ENCODE measurements at places on chromosomes 2 and 18. TPM values are rescaled to one million over a fixed set of nuclear protein-coding genes. Genes with fewer than 3 reads are reported as not detected.

DNA sequence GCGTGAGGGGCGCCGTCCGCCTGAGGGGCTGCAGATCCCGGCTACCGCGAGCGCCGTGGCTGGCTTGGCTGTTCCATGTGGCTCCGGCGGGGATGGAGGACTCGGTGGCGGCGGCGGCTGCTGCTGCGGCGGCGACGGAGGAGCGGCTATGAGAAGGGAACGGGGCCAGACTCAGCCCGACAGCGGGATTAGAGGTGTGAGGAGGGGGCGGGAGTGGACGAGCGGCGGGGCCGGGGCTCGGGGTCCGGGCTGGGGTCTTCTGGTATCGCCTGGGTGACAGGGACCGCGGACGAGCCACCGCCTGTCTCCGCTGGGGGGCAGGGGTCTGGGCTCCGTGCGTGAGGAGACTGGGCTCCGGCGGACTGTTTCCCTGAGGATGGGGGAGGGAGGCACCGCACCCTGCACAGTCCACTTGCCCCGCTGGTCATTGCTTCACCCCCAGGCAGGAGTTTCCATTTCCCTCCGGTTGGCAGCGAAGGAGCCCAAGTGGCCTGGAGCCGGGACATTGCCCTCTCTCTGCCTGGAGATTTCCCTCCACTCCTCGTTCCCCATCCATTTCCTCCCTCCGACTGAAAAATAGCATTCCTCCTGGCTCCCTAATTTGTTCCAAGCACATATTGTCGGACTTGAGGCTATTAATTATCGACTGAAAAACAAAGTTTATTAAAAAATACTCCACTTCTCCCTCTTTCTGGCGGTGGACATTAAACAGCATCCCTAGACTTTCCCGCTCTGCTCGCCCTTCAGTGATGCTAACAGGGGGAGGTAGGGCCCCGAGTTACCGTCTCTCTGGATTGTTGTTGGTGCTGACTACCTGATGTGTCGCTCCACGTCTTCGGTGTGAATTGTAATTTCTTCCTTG is 577 bp downstream of the EHBP1 start:
- H3K27ac ChIP-seq: peak overlapping the region; percentile 62
- peaks cover 56% of the 10 kb centered on the region for H3K4me1 ChIP-seq
- H3K27me3 ChIP-seq: no peaks in the 10 kb centered on the region
- peak overlapping the region; percentile 87 for H3K4me3 ChIP-seq
- no peaks in the 10 kb centered on the region for H3K36me3 ChIP-seq

DNA sequence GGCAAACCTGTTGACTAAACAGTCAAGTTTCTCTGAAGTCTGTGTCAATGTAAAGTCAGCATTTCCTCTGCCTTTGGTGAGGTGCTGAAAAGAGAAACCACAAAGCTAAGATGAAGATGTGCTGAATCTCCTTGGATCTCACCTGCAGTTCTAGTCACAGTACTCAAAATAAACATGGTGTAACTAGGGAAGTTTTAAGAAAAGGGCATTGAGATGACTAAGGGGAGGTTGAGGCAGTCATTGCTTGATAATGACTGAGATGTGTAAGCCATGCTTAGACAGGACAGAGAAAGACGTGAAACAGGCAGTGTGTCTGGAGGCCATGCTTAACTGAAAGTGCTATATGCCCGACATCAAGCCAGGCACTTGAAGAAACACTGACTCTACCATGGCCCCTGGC is 1010.0 kb upstream of the CELF4 start:
- no peak overlapping the region for H3K4me3 ChIP-seq
- no peak for DNase-seq
- no peaks in the 10 kb centered on the region for H3K36me3 ChIP-seq
- H3K27ac ChIP-seq: no peak overlapping the region
- no peaks in the 10 kb centered on the region for H3K27me3 ChIP-seq

GRCh38 chr2:232013701-232014353 is 52.3 kb downstream of the DIS3L2 start:
- no peak overlapping the region for H3K4me3 ChIP-seq
- DNase-seq: no peak
- H3K27ac ChIP-seq: no peak overlapping the region
- H3K4me1 ChIP-seq: no peaks in the 10 kb centered on the region

- peak within 1 kb of the TSS; percentile 77 for H3K27ac ChIP-seq
- H3K36me3 ChIP-seq: no peaks in the 10 kb centered on the region
- peak within 1 kb of the TSS; percentile 93 for H3K4me3 ChIP-seq
- peak; percentile 86 for DNase-seq
- H3K27me3 ChIP-seq: no peaks in the 10 kb centered on the region
Observed at GRCh38 chr18:58043491-58044369, at the start of gene NEDD4L. Gene NEDD4L, plus strand, starts transcription at chr18:58044226. Its CDS starts 435 bp downstream, at chr18:58044661.

DNA sequence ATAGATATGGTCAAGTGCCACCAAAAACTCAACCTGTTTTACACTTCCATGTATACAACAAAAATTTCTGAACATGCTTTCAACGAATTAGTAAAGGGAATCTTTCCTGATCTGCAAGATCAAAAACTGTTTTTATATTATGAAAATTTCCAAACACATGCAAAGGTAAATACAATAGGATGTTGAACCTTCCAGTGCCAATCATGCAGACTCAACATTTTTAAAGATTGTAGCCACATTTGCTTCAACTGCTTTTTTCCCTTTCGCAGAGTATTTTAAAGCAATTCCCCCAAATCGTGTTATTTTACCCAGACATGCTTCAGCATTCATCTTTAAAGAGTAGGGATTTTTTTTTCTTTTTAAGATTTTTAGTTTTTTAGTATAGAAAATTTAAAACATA is 40.3 kb downstream of the UBR3 start:
- no peaks in the 10 kb centered on the region for H3K27me3 ChIP-seq
- no peak for DNase-seq
- no peaks in the 10 kb centered on the region for H3K4me1 ChIP-seq
- no peak overlapping the region for H3K4me3 ChIP-seq

GRCh38 chr2:66405473-66405872 is 29.5 kb upstream of the MEIS1 start:
- no peak for DNase-seq
- H3K27ac ChIP-seq: no peak overlapping the region
- H3K4me1 ChIP-seq: no peaks in the 10 kb centered on the region
- H3K36me3 ChIP-seq: no peaks in the 10 kb centered on the region
- H3K4me3 ChIP-seq: no peak overlapping the region

GRCh38 chr2:223075301-223076270 is 23.6 kb downstream of the KCNE4 start:
- no peak overlapping the region for H3K4me3 ChIP-seq
- no peaks in the 10 kb centered on the region for H3K4me1 ChIP-seq
- no peak for DNase-seq
- no peaks in the 10 kb centered on the region for H3K36me3 ChIP-seq
- H3K27me3 ChIP-seq: no peaks in the 10 kb centered on the region
- no peak overlapping the region for H3K27ac ChIP-seq

DNA sequence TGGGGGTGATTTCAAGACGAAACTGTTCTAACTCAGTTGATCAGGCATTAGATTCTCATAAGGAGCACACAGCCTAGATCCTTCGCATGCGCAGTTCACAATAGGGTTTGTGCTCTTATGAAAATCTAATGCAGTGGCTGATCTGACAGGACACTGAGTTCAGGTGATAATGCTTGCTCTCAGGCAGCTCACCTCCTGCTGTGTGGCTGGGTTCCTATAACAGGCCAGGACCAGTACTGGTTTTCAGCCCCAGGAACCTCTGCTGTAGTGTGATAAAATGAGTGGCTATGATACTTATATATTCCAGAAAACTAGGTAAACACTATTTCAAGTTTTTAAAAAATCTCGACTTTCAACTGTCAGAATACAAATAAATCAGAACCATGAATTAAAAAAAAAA is 271.4 kb downstream of the GALNT13 start:
- H3K4me1 ChIP-seq: no peaks in the 10 kb centered on the region
- H3K27me3 ChIP-seq: no peaks in the 10 kb centered on the region
- no peaks in the 10 kb centered on the region for H3K36me3 ChIP-seq
- H3K27ac ChIP-seq: no peak overlapping the region

DNA sequence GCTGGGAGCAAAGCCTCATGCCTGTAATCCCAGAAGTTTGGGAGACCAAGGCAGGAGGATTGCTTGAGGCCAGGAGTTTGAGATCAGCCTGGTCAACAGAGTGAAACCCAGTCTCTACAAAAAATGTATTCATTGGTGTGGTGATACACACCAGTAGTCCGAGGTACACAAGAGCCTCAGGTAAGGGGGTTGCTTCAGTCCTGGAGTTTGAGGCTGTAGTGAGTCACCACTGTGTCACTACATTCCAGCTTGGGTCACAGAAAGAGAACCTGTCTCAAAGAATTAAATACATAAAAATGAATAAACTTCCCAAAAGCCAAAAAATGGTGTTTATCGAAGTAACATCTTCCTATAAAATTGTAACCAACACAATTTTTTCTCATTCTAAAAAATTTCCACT is 568.1 kb upstream of the LINC00305 start:
- DNase-seq: no peak
- H3K27ac ChIP-seq: no peak overlapping the region
- H3K4me3 ChIP-seq: no peak overlapping the region
- H3K4me1 ChIP-seq: no peaks in the 10 kb centered on the region
- no peaks in the 10 kb centered on the region for H3K27me3 ChIP-seq

DNA sequence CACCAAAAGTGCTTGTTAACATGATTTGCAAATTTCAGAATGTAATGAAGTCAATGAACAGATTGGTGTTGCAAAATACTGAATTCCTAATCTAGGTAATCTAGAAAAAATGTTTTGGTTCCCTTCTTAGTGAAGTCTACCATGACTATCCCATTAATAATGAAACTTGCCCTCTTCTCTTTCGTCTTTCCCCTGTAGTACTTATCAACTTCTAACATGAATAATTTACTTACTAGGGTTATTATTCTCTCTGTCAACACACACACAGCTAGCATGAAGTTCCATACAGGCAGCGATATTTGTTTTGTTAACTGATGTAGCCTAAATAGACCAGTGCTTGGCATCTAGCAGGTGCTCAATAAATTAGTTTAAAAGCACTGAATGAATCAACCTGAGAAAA is 160.2 kb downstream of the NCK2 start:
- H3K36me3 ChIP-seq: no peaks in the 10 kb centered on the region
- no peak overlapping the region for H3K27ac ChIP-seq
- no peaks in the 10 kb centered on the region for H3K4me1 ChIP-seq
- H3K4me3 ChIP-seq: no peak overlapping the region

DNA sequence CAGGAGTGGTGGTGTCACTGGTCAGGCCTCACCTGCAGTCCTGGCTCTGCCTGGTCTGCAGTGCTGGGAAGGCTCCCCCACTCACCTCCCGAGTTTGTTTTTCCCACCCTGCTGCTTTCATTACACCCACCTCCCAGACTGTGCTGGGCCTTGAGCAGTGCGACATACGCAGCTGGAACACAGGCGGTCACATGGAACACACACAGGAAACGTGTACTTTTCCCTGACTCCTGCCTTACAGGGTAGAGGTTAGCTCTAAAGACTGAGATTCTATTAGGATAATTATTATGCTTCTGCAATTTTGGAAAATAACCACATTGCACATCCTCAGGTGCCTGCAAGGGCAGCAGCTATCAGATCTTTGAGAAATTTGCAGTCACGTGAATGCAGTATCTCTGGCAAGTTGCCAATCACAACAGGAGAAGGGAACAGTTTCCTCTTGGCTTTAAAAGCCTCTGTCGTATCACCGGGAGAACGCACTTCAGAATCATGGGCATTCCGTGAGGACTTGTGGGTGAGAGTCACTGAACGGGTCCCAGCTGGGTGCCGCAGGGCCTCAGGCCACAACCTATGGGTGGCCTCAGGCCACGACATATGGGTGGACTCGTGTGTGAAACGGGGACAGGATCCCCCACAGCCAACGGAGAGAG is 136.5 kb downstream of the ZNF236 start:
- peaks cover 38% of the 10 kb centered on the region for H3K4me1 ChIP-seq
- H3K4me3 ChIP-seq: no peak overlapping the region
- H3K27me3 ChIP-seq: no peaks in the 10 kb centered on the region
- DNase-seq: no peak
- H3K36me3 ChIP-seq: peaks cover 3% of the 10 kb centered on the region
- H3K27ac ChIP-seq: no peak overlapping the region

DNA sequence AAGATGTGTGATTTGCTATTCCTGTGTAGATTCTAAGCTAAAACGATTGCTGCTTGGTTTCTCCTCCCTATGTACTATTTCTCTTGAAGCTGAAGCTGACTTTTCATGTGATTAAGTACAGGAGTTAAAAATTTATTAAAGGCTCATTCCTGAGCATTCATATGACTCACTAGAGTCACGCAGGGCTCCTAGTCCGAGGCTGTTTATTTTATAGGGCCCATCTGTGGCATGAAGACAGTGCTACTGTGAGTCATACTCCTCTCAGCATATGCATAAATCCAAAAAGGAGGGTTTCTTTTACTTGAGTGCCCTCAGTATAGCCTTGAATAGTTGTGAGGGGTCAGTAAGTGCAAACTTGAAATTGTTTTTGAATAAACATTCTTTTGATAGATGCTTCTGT is 378.8 kb downstream of the PTPRM start:
- H3K27ac ChIP-seq: no peak overlapping the region
- H3K4me1 ChIP-seq: no peaks in the 10 kb centered on the region
- no peak for DNase-seq
- no peak overlapping the region for H3K4me3 ChIP-seq

DNA sequence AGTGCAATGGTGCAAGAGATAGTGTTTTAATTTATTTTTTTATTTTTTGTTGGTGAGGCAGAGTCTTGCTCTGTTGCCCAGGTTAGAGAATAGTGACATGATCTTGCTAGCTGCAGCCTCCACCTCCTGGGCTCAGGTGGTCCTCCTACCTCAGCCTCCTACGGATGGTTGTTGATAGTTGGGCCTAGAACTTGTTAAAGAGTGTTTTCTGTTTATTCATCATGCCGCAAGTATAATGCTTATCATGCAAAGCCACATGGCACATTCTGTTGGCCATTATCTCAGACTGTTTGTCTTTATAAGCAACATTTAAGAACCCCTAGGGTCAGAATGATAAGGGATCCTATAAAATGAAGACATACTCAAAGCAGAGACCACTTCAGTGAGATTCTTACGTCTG is 1.7 kb downstream of the UGGT1 start:
- H3K27me3 ChIP-seq: no peaks in the 10 kb centered on the region
- peaks cover 4% of the 10 kb centered on the region for H3K36me3 ChIP-seq
- H3K4me1 ChIP-seq: peaks cover 10% of the 10 kb centered on the region

DNA sequence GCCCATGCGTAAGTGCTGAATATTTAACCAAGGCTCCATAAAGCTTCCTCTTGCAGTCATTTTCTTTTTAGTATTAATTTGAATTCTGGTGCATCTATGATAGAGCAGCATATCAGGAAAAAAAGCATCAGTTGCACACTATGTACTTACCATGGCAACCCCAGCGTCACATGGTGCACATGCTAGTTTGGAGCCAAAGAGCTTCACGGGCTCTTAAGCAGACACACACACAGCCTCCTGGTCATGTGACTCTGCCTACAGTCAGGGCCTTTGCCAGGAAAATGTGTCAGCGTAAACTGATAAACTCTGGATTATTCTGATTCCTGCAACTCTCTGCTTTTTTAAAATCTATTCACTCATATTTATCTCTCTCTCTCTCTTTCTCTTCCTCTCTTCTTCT is 30.2 kb downstream of the NYAP2 start:
- no peaks in the 10 kb centered on the region for H3K36me3 ChIP-seq
- H3K27ac ChIP-seq: no peak overlapping the region
- H3K27me3 ChIP-seq: no peaks in the 10 kb centered on the region
- DNase-seq: no peak
- H3K4me3 ChIP-seq: no peak overlapping the region
- no peaks in the 10 kb centered on the region for H3K4me1 ChIP-seq

Gene NAT8
- 10.7 TPM for total RNA-seq

Gene NYAP2
- total RNA-seq: not detected

Gene SERPINB5
- not detected for total RNA-seq

Gene CD8B2
- total RNA-seq: under 0.01 TPM

Gene LHCGR
- not detected for total RNA-seq

Gene SOS1
- 9.3 TPM for total RNA-seq
